Stimulated activated CD8-positive, alpha-beta memory T cell treated with anti-CD3 and anti-CD28 coated beads, Interleukin-12 subunit alpha, Interleukin-12 subunit beta, amount 100 ng/mL, for 4 hours (primary cell): ENCODE measurements at places on chromosomes 5 and 9.

GRCh38 chr5:149833116-149833827 lies 103.2 kb downstream of the PPARGC1B start:
- no peak for DNase-seq

- no peak for DNase-seq
Observed at GRCh38 chr5:127935398-127935797, 148.2 kb upstream of the SLC12A2 start.

DNA sequence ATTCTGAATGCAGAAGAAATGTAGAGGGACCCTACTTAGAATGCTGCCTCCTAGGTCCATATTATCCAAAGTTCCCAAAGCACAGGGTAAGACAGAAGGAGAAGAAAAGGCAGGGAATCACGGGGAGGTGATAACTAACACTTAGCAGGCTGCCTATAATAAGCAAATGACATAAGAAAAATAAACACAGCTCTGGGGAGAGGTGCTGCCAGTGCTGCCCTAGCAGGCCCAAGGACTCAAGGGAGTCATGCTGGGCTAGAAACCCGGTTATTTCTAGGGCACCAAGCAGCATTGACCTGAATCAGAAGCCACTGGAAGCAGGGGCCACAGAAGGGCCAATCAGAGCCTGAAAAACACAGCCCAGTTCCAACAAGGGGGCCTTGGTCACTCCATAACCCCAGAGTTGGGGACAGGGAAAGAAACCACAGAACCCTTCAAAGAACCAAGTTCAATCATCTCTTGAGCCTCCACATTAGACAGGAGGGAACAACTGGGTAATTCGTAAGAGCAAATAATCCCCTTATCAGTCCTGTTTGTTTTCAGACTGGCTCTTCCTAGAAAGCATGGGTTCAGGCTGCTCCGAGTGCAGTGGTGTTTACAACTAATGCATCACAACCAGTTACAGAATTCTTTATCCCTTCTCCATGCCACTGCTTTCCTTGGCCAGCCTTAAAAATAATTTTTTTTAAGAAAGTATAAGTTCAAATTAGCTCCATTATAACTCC lies 24.0 kb downstream of the NRG2 start:
- no peak for DNase-seq

DNA sequence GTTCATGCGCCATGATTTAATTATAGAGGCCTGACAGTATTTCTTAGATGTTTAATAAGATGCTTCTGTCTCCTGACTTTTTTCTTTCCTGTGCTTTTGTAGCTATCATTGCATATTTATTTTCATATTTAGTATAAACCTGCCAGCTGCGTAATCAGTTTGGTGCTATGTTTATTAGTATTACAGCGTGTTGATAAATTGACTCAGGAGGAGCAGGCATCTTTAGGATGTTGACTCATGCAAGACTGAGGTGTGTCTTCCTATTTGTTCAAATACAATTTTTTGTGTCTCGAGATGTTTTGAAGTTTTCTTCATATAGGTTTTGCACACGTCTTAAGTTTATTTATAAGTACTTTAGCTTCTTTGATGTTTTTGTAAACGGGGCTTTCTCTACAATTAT lies 35.9 kb upstream of the EXOC3 start:
- DNase-seq: no peak

GRCh38 chr5:93236807-93237421 lies 344.1 kb downstream of the NR2F1-AS1 start:
- no peak for DNase-seq

GRCh38 chr9:75824816-75825568 lies 65.5 kb upstream of the PCSK5 start:
- DNase-seq: no peak

DNA sequence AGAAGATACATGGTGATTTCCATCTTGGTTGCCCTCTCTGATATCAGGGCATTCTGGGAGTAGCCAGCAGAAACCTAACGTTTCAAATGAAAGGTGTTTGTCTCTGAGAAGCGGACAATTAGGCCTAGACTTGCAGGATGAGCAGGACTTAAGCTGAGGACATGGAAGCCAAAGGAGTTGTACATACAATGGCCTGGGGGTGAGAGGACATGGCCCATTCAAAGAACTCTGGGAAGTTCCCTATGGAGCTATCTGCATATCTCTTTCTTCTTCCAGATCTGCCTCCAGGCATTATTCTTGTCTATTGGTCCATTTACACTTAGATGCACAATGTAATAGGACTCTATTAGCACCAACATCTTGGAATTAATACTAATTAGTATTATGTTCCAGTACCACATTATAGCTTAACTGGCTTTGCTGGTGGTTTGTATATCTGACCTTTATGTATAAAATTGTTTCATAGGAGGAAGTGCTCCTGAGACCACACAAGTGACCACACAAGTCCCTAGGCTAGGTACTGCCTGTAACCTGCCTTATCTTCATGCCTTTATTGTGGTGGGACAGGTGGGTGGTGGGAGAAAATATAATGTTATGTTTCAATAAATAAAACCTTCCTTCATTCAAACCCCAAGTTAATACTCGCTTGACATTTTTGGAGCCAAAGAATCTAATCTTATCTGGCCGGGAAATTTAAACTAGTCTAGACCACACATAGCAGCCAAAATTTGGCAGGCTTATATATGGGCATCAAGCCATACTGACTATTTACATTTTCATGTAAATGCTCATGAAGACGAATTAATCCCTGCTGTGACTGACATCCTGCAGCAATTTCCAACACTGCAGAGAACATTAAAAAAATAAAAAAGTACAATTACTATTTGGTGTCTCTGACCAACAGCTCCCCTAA lies 52.1 kb upstream of the EQTN start:
- DNase-seq: no peak

GRCh38 chr9:122949696-122950095 lies 8.9 kb downstream of the RABGAP1 start:
- no peak for DNase-seq

DNA sequence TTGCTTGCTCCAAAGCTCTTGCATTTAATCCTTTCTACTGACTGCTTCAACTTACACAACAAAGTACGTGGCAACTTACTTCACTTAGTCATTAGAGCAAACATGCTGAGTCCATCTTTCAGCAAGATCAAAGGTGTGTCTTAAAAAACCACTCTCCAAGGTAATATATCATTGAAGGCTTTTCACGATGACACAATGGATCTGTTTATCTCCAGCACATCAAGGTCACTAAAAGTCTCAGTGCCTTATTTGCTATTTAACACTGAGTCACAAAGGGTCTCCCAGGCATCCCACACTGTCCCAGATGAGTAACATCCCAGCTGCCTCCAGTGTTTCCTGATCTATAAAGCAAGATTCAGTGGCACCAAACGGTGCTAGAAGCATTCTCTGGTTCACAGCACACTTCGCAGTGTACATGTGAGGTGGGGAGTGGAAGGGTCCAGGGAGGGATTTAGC lies 3.7 kb upstream of the CLK4 start:
- no peak for DNase-seq

DNA sequence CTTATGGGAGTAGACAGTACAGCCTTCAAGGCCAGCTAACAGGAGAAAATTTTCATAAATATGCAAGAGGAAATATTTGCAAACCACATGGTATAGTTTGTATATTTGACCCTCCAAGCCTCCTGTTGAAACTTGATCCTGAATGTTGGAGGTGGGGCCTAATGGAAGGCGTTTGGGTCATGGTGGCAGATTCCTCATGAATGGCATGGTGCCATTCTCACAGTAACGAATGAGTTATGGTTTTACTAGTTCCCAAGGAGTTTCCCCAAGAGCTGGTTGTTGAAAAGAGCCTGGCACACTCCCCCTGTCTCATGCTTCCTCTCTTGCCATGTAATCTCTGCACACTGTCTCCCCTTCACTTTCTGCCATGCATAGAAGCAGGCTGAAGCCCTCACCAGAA lies 3.3 kb upstream of the PAIP1 start:
- DNase-seq: no peak

GRCh38 chr9:107484117-107484723 lies 5.3 kb downstream of the KLF4 start:
- DNase-seq: no peak

DNA sequence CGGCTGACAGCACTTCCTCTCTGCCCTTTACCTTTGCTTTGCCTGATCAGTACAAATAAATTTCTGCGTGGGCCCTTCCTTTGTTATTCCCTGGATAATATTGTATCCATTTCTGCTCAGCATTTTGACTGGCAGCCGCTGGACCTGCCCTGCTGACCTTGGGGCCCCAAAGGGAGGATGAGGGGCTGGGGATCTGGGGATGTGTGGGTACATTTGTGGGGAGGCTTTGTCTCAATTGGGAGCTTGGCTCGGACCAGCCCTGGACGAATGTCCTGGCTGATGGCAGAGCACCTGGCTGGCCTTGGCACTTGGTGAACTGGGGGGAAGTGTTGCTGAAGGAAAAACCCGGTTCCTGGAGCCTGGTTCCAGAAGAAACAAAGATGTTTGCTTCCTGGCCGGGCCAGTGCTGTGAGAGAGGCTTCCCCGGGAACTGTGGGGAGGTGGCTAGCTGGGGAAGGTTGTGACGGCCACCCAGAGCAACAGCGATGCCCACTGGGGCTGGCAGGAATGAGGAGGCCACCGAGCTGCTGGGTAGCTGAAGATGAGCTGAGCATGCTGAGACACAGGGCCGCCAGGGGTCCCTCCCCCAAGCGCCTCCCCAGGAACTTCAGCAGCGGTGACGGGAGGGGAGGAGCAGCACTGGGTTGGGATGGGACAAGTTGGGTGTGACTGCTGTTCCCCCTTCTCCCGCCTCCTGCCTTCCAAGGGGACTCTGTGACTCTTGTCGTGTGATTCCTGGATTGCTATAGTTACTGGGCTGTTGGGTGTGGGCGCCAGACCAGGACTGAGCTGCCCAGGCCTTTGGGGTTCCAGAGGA lies 8.4 kb downstream of the LMX1B start:
- DNase-seq: no peak

GRCh38 chr9:28135549-28135948 lies 562.3 kb upstream of the C9orf72 start:
- no peak for DNase-seq

- DNase-seq: no peak
Observed at GRCh38 chr9:99044827-99045226, 60.1 kb upstream of the TGFBR1 start.

GRCh38 chr9:93461821-93462220 lies 8.4 kb upstream of the FAM120AOS start:
- DNase-seq: no peak

DNA sequence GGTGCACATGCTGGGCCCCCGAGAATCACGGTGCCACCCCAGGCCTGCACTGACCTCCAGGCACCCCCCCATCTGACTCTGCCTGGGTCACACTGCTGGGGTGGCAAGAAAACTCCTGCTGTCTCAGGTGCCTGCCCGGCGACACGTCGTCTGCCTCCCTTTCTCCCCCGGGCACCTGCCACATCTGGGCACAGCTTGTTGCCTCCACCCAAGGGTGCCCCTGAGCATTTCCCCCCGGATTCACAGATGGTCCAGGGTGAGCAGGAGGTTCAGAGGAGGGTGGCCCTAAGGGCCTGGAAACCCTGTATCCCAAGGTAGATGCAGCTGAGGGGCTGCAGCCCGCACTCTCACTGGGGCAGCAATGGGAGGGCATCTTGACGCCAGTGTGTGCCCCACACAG lies 14.9 kb upstream of the QSOX2 start:
- DNase-seq: no peak

- DNase-seq: no peak
Observed at GRCh38 chr5:55541056-55541635, 6.4 kb upstream of the PLPP1 start.

DNA sequence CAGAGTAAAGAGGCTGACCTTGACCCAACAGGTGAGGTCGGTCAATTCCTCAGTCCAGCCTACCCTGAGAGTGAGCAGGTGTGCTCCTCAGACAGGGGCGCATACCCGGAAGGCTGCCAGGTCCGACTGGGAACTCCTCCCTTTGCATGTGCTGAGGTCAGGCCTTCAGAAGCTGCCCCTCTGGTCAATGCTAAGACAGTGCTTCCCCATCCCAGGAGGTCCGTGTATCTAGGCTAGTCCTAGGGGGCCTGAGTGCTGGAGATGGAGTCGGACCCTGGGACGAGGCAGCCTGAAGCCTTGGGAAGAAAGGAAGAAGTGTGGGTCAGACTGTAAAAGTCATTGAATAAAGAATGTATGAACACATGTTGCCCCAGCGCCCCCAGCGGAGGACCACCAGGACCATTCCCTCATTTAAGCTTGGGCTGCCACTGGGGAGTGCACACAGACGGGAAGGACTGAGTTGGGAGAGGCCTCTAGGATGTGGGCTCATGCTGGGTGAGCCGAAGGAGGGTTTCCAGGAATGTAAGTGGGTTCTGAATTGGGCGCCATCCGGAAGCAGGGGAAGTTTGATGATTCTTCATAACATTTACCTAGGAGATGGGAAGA lies 41.0 kb upstream of the GFPT2 start:
- no peak for DNase-seq

DNA sequence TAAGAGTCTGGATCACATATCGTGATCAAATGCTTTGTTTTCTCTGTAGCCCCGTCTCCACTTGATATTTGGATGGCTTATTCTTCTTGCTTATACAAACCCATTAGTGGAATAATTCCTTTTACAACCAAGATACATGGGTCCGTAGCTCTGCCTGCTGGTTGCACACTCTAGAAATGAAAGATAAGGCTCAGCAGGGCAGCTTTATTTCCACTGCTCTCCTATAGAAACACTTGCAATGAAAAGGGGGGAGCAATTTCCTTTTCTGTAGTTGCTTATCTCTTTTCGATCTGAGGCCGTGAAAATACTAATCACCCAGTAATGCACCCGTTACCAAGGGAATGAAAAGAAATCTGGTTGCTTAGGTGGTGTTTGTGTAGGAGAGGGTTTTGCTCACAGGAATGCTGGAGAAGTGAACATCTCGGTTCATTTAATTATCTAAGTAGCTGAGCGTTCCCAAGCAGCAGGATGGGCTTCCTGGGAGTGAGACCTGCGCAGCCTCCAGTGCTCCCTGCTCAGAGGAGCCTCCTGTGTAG lies 131.7 kb downstream of the ADAMTS16 start:
- no peak for DNase-seq

DNA sequence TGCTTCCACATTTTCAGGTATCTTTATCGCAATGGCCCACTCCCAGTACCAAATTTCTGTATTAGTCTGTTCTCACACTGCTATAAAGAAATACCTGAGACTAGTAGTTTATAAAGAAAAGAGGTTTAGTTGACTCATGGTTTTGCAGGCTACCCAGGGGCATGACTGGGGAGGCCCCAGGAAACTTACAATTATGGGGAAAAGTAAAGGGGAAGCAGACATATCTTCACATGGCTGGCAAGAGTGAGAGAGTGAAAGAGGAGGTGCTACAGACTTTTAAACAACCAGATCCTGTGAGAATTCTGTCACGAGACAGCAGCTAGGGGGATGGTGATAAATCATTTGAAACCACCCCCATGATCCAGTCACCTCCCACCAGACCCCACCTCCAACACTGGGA lies 238.2 kb upstream of the DMAC1 start:
- no peak for DNase-seq

DNA sequence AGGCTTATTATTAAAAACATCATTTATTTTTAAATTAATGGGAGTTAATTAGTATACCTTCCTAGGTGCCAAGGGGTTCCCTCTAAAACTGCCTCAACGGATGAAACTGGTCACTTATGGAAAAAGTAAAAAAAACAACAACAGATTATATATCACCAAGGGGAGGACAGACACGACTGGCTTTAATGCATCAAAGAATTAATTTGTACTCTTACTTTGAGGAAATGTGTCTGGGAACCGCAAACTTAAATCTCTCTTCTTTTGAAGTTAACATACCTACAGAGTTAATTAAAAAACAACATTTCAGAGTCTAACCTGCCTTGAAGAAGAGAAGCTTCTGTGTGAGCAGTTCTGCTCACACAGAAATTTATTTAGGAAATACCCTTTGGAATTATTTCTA lies 354.6 kb downstream of the LRRC70 start:
- DNase-seq: no peak
